ENCODE measurements at places on chromosomes 13 and 19.

DNA sequence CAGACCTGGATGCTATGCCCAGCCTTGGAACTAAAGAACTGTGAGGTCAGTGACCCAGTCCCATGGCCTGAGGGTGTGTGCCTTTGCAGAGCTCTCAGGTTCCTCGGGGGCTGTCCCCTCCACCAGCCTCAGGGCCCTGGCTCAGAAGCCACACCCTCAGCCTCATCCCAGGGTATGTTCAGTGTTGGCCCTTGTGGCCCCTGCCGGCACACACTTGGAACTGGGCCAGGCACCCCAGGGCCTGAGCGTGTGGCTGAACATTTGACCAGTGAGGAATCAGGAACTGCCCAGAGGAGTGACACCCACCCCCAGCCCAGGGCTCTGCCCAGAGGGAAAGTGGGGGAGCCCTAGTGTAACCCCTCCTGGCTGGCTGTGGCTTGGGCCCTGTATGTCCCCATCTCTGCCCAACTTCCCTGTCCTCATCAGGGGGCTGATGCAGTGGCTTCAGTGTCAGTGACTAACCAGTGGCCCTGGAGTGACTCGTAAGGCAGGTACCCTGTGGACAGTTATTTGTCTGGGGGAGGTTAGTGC, 10.0 kb downstream of the NKPD1 start:
- no peak for DNase-seq

DNA sequence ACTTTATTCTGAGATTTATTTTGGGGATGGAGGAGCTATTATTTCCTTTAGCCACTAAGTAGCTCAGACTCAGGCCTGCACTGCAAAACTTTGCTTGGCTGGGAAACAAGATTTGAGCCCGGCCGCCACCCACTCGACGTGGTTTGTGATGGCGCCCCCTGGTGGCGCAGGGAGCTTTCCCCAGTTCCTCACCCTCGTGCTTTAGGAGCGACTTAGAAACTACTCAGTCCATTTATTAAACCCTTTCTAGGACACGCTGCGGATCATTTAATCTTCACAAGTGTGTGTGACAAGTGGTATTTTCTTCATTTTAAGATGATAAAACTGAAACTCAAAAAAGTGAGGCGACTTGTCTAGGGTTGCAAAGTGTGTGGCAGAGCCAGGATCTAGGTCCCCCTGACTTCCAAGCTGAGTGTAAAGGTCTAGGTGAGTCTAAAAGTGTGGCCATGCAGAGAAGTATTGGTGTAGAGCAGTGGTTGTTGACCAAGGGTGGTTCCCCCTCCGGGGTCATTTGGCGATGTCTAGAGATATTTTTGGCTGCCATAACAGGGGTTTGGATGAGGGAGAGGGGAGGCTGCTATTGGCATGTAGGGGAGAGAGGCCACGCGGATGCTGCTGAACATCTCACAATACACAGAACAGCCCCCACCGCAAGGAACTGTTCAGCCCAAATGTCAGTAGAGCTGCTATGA, 2.2 kb downstream of the CXCL17 start:
- no peak for DNase-seq

GRCh38 chr19:4977299-4978174, 8.6 kb downstream of the KDM4B start:
- no peak for DNase-seq

DNA sequence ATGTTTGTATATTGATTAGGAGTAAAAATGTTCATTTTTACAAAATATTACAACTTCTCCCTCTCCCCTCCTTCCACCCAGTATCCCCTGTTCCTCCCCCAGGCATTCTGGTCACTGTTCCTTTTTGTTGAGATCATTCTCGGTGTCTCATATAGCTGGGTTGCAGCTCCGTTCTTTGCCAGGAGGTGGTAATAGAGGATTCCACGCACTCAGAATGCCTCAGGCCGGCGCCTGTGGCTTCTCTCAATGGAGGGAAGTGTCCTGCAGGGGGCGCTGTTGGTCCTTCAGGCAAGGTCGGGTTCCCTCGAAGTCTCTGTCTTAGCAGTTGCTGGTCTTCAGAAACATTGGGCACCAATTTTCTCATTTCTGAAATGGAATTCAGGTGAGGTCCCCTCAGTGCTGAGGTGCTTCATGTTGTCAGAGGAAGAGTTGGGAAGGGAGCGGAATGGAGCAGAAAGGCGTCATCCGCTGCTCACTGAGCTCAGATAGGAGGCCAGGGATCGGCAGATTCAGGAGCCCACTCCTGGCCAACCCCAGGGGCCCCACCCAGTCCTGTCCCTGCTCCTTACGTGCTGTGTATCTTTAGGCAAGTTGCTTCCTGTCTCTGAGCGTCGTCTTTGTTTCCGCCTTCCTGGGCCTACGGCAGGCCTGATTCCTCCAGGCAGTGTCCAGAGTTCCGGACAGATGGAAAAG, 10.3 kb upstream of the GARIN5A start:
- DNase-seq = no peak

- no peak for DNase-seq
Measured at GRCh38 chr13:94660695-94661326, 51.5 kb downstream of the SOX21 start.

GRCh38 chr19:30228835-30229524, 143.2 kb upstream of the ZNF536 start:
- no peak for DNase-seq

- peak; percentile 71 for DNase-seq
Measured at GRCh38 chr19:45927565-45928261, 13.1 kb upstream of the NANOS2 start.

GRCh38 chr13:110443622-110444225, 117.8 kb downstream of the RAB20 start:
- DNase-seq = no peak

GRCh38 chr13:39777021-39777420, 121.6 kb downstream of the COG6 start:
- no peak for DNase-seq

GRCh38 chr13:50843257-50844083, at the start of gene DLEU7:
Gene DLEU7 (minus strand): TSS chr13:50843692. CDS start chr13:50843646, 46 bp downstream.
- no peak for DNase-seq

DNA sequence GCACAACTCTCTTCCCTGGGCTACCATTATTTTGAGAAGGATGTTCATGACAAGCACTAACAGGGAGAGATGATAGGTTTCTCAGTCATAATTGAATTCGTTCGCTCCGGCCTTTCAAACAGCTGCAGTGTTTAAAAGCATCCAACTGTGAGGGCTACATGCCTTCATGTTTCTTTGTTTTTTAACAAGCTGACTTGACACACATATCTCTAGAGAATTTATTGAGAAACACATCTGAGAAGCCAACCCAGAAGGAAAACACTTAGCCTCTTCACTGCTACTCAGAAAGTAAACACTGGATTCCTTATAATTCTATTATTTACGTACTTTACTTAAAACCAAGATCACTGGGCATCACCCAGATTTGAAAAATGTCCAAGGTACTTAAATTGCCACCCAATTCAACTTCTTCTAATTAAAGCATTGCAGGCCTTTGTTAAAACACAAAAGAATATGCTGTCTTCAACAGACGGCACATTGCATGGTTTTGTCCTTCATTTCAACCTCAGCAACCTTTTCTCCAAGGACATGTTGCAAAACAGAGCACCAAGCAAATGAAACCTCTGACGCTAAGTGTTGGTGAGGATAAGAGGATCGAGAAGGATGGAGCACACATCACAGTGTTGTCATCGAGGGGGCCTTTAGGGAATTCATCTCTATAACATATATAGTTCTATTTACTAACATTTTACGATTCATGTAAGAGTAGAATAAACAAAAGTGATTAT, 75.8 kb downstream of the TBC1D4 start:
- no peak for DNase-seq

DNA sequence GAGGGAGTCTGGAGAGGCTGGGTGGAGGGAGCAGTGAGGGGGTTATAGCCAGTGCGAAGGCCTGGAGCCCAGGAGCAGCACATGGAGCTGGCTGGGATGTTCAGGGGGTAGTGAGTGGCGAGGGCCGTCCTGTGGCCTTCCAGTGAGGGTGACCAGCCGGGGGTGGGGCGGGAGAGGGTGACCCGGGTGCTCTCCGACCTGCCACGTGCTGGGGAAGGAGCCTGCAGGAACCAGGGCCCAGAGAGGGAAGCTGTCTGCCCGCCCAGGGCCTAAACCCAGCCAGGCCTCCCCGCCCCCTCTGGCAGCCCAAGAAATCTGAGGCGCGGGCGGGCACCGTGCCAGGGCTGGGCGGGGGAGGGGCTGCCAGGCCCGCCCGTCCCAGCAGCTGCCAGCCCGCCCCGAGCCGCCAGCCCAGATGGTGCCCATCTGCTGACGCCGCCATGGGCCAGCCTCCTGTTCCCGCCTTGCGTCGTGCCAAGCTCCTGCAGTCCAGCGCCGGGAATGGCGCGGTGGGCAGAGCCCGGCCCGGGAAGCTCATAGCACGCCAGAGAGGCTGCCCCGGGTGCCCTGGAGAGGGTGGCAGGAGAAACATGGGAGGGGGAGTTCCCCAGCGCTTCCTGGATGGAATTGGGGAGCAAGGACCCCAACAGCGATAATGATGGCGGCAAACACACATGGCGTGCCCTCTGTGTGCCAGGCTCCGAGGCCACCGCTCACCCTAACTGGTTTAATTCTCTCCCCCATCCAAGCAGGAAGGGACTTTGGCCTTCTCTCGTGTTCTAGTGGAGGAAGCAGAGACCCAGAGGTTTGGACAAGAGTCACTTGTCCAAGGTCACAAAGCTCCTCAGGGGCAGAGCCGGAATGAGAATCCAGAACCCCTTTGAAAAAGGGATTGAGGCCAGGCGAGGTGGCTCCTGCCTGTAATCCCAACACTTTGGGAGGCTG, 21.5 kb downstream of the NFIC start:
- DNase-seq = no peak

- no peak for DNase-seq
Measured at GRCh38 chr13:77065461-77066147, 38.6 kb upstream of the FBXL3 start.

DNA sequence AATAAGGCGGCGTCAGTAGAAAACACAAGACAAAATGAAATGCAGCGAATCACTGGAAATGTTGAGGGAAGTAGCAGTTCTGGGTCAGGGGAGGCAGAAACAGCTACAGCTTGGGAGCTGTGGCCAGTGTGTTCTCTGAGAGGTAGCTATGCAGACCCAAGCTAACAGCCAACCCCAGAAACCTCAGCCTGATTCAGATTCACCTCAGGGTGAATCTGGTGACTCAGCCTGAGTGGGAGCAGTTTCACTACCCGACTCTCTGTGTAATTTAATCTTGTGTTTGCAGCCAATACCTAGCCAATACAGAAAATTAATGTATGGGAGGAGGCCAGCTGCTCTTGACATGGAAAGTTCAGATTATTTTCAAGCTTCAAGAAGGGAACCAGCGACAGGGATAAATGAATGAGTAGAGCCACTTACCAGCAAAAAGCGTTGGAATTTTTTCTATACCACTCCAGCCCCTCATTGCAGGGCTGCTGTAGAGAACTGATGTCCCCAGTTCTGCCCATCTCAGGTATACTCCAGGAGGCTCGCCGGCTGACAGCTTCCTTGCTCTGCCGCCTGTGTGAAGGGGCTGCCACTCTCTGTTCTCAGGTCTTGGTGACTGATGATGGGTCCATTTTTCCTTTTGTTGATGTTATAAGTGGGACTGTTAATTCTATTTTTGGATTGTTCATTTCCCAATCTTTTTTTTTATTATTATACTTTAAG, 8.9 kb downstream of the IGFL3 start:
- no peak for DNase-seq

- no peak for DNase-seq
Measured at GRCh38 chr19:45202637-45203036, 24.1 kb downstream of the BLOC1S3 start.

- no peak for DNase-seq
Measured at GRCh38 chr13:25267715-25268114, 19.6 kb downstream of the MTMR6 start.

DNA sequence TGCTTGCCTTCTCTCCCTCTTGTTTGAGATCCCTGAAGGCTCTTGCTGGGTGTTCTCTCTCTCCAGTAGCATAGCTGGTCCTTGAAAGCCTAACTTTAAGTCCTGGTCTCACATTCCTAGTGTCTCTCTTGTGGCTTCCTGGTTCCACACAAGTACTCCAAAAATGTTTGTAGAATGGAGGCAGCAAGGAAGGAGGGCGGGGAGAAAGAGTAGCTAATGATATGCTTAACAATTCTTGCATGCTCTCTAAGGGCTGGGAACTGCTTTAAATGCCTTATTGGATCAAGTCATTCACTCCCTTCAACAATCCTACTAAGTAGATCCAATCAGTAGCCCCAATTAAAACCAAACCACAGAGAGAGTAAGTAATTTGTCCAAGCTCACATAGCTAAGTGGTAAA, 357.3 kb downstream of the KLF5 start:
- no peak for DNase-seq

- DNase-seq = no peak
Measured at GRCh38 chr19:34644991-34645461, 31.9 kb downstream of the SCGB2B2 start.

DNA sequence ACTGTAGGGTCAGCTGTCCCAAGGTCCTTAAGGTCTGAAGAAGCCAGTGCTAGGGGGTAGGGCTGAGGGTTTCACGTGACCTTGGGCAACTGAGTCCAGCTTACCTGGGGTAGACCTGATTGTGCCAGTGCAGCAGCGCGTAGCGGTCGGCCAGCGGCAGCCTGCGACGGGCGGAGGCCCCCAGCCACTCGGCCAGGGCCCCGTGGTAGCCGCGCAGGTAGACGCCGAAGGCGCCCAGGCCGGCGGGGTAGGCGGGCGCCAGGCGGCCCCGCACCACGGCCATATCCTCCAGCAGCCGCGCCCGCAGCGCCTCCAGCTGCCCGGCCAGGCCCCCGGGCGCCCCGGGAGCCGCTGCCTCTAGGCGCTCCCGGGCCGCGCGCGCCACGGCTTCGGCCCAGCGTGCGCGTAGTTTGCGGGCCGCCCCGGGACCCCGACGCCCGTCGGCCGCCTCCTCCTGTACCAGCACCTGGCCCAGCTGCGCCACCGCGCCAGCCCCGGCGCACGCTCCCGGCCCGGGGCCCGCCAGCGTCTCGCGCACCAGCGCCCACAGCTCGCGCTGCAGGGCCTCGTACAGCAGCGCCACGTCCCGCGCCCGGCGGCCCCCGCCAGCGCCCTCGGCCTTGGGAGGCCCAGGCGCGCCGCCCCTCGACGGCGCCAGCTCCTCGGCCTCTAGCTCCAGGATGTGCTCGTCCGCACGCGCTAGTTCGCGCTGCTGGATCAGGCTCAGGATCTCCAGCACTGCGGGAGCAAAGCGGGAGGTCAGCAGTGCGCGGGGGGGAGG, 10.9 kb downstream of the EXOC3L2 start:
- DNase-seq = no peak

GRCh38 chr13:94557684-94558235, 38.2 kb downstream of the TGDS start:
- DNase-seq = no peak

GRCh38 chr13:45474584-45475454, 10.1 kb downstream of the COG3 start:
- no peak for DNase-seq

- no peak for DNase-seq
Measured at GRCh38 chr13:106942563-106942962, 374.6 kb upstream of the ARGLU1 start.

GRCh38 chr19:29588095-29588494, 18.0 kb upstream of the POP4 start:
- no peak for DNase-seq

DNA sequence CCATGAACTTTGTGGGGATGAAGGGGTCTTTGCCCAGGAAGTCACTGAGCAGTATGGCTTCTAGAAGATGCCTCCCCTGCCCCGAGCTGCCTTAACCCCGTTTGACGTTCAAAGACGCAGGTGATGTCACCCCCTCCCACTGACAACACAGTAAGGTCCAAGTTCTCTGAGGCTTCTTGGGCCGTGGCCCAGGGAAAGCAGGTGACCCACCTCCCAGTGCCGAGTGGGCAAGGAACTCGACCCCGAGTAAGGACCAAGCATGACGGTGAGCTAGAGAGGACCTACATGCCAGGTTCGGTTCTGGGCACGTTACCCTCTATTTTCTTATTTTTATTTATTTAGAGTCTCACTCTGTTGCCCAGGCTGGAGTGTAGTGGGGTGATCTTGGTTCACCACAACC, 81.3 kb downstream of the SLC6A16 start:
- DNase-seq = no peak

Measured in left renal pelvis (tissue), 4 donors.